Lower lobe of right lung (tissue), 2 donors: ENCODE measurements at places on chromosomes 12 and 14.

GRCh38 chr12:46468160-46468559, 95.6 kb upstream of the SLC38A2 start:
- no peak for DNase-seq

GRCh38 chr12:108284163-108284562, 54.9 kb downstream of the CMKLR1 start:
- no peak for DNase-seq

DNA sequence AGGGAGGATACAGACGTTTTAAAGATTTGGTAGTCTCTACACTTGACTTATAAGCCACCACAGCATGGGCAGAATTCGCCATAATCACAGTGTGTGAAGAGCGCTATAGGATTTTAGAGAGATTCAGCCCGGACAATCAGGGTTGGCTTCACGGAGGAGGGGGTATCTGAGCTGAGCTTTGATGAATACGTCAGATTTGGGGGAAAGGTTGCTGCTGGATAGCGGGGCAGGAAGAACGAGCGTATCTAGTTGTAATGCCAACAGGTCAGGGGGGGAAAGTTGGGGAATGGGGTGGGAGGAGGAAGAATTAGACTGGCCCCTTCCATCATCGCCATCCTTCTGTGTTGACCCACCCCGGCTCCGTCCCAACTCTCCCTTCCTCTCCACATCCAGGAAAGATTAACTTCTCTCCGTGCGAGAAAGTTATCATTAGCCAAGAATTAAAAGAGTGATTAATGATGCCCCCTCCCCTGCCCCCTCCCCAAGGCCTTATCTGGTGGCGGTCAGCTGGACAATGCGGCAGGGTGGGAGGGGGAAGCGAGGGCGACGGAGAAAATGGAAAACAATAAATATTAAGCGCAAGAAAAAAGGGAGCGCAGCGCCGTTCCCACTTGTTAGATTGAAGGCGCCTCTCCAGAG, 13.5 kb upstream of the GPATCH2L start:
- DNase-seq, result no peak

GRCh38 chr12:56158926-56159461, 835 bp downstream of the MYL6 start:
- peak; percentile 93 for DNase-seq

- DNase-seq, result no peak
Measured at GRCh38 chr12:65670775-65671174, 153.5 kb upstream of the HMGA2 start.

DNA sequence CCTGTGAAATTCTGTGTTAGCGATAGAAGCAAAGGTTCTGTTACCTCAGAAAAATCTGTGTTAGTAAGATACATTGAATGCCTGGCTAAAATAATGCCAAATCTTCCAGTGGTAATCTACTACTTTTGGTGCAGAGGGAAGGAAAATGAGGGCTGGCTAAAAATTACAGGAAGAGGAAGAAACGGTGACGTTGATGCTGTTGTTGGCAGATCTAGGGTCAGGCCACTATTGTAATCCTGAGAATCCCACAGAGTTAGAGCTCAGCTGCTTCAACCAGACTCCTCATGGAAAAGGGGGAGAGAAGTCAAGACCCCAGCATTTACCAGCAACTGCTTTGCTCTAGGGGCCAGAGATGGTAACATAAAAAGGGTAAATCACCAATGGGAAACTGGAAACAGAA, 145.1 kb downstream of the PPM1H start:
- no peak for DNase-seq

DNA sequence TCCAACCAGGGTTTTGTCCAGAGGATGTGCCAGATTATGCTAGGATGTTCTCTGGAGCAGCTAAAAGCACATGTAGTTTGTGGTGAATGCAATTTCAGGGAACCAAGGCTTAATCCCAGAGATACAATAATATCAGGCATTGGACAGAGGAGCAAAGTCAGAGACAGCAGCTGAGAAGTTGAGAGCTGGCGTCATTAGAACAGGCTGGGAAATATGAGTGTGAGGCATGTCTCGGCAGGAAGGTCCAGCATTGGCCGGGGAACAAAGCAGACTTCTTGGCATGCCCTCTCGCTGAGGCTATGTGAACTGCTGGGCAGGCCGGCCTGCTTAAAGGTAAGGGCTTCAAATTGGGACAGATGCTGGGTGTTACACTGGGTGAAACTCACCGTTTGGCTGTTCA, 125.4 kb downstream of the CAND1 start:
- no peak for DNase-seq

DNA sequence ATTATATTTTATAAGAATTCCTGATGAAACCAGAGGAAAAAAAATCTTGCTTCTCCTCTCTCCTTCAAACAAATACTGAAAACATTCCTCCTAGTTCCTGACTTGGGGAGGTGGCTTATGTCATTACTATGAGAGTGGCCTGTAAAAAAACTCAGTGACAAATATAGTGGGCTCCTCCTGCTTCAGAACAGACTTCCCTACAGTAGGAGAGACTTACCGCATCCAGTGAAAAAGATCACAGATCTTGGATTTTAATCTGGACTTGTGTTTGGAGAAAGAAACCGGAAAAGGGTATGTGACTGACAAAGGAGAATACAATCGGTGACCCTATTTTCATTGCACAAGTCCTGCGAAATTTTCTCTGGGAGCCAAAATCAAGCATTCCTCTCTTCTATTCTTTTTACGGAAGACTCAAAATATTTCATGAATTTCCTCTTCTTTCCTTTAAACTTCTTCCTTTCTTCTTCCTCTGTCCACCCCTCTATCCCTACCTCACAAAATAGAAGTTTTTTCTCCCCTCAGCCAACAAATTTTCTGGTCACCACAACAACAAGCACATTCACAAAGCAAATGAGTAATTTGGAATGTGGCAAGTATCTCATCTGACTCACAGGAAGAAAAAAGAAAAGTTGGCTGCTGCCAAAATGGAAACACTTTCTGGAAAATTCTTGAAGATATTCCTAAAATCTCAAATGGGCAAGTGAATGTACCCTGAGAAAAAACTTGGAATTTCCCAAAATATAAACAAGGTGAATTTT, 185.1 kb upstream of the CDKN3 start:
- DNase-seq, result no peak

- no peak for DNase-seq
Measured at GRCh38 chr12:104455578-104456416, 951 bp upstream of the CHST11 start.

DNA sequence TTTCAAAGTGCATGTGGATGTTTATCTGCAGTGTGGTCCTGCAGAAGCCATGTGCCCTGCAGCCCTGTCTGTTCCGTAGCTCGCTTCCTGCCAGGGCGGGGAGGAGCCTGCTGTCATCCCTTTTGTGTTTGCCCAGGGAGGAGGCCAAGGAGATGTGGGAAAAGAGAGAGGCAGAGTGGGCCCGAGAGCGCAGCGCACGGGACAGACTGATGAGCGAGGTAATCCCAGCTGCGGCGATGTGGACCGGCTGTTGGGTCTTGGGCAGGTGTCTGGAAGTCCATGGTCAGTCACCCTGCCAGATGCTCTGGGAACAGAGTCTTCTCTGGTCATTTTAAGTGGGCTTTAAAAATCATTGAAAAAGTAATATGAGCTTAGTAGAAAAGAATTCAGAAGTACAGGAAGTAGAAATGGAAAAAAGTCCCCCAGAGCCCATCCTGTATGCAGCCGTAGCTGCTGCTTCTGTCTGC, 12.8 kb downstream of the TCHP start:
- peak; percentile 20 for DNase-seq
